ENCODE measurements at places on chromosomes 1 and 21.

GRCh38 chr1:9551984-9552383, 12.7 kb downstream of the SLC25A33 start:
- DNase-seq = no peak

- peak; percentile 22 for DNase-seq
Measured at GRCh38 chr1:151613282-151613780, 1.5 kb downstream of the SNX27 start.

- no peak for DNase-seq
Measured at GRCh38 chr1:182274618-182275017, 117.0 kb downstream of the GLUL start.

- DNase-seq = peak; percentile 95
Measured at GRCh38 chr1:68276448-68276847, 44.1 kb upstream of the WLS start.

DNA sequence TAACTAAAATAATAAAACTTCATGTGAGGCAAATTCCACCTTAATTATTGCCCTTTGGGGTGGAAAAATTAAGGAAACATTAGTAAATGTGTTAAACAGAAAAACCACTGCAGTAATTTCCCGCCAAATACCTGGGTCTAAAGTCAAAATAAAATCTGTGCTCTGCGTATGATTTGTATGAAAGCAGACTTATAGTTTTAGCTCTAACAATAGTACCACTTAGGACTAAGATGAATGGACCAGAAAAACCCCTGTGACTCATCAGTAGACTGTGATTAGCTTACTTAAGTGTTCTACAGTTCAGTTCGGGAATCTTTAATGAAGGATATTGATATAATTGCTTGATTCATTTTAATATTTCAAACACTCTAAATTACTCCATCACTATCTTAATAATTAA, 23.3 kb upstream of the C1orf105 start:
- DNase-seq = no peak

DNA sequence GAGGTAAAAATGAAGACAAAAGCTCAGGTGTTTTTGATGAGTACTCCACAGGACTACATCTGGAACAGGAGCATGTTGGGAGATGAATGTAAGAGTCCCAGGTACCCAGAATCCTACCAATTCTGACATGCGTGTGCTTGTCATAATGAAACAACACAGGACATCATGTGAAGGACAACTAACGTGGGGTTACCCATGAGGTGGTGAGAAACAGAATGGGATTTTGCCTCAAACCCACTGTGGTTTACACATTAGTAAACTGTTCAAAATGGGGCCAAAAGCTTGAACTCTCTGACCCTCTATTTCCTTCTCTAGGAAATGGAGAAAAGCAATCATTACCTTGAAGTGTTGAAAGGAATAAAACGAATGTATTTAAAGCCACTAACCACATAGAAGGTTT, 266.2 kb downstream of the RGS7 start:
- no peak for DNase-seq

DNA sequence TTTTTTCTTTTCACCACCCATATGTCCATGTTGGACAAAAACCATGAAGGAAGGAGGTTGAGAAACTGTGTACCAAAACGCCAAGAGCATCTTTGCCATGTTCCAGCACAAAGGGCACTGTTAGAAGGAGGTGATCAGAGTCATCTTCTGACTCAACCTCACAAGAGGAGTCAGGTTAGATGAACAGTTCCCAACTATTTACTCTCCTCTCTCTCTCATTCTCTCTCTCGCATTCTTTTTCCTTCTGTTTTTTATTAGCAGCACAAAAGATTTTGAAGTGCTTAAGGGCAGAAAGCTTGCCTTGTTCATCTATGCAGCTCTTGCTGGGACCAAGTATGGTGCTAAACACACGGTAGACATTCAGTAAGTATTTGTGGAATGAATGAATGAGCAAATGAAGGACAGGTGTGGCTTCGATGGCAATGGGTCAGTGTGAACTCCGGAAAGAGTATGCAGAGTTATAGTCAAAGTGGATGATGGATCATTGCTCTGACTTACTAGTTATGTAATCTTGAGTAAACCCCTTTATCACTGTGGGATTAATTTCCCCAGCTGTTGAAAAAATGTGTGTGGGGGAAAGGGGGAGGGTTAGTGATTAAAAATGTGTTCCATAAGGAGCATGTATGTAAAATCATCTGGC, 33.9 kb downstream of the DDR2 start:
- DNase-seq = no peak

DNA sequence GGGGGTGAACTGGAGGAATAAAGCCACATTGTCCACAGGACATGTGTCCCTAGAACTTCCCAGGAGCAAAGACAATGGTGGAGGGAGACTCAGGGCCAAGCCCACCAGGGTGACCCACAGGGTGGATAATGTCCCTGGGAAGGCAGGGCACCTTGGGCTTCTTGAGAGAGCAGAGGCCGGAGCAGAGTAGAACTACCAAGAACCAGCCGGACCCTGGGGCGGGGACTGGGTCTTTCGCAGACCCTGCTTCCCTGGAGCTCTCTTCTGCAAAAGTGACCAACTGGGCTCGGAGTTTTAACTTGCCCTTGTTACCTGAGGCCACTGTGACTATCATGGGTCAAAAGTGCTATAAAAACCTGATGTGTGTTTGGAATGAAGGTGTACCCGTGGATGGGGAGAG, 875 bp upstream of the FAM3B start:
- DNase-seq = no peak

GRCh38 chr1:55447488-55447887, 232.3 kb upstream of the USP24 start:
- DNase-seq = no peak

GRCh38 chr1:17653276-17653675, 101.9 kb upstream of the ACTL8 start:
- no peak for DNase-seq
